ENCODE measurements at places on chromosomes 5 and 9.

DNA sequence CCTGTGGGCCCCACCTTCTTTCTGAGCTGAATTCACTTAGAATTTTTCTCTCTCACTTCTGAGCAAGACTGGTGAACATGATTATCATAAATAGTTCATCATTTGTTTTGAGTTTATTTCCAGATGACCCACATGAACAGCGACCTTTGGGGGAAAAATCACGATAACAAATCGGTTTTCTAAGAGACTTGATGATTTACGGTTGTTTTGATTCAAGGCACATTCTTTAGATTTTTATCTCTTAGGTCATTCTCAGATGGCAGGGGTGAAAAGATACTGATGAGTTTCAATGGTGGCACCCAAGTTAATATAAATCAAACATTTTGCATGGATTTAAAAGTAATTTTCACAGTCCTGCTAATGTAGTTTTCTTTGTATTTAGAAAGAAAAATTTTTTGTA lies 95.1 kb downstream of the DMXL1 start:
- DNase-seq, result peak; percentile 14

GRCh38 chr5:57499262-57500050 lies 16.8 kb upstream of the ACTBL2 start:
- DNase-seq, result peak; percentile 51

DNA sequence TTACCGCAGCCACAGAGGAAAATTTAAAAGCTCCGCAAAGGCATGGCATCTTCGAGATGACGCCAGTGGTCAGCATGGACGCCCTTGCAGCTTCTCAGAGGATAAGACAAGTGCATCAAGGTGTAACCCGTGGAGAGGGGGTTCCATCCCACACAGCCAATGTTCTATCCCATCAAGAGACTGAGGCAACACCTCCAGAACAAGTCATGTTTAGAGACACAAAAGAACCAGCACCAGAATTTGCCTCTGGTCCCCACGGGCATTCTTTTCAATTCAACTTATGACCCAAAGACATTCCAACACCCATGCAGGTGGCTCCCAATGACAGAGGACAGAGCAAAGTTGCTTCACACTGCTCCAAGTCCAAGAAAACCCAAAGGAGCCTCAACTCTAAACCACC lies 20.7 kb downstream of the ROR2 start:
- DNase-seq, result no peak

GRCh38 chr5:133744051-133744959 lies 132.0 kb upstream of the FSTL4 start:
- DNase-seq, result no peak

- peak; percentile 30 for DNase-seq
Measured at GRCh38 chr5:142421228-142421617, 96.4 kb upstream of the SPRY4 start.

DNA sequence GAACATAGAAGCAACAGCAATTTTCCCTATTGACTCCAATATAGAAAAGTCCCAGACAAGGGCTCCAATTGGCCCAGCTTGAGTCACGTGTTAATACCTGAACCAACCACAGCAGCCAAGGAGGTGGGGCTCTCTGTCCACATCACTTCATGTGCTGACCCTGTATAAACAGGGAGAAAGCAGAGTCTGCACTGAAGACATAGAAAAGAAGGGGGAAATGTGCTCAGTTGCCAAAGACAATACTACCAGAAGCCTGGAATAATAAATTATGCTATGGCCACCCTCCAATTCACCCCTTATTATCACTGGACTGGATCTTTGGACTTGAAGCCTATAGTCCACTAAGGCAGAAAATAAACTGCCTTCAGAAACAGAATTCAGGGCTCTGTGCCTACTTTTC lies 275.4 kb downstream of the EPB41L4A start:
- DNase-seq, result peak; percentile 23

DNA sequence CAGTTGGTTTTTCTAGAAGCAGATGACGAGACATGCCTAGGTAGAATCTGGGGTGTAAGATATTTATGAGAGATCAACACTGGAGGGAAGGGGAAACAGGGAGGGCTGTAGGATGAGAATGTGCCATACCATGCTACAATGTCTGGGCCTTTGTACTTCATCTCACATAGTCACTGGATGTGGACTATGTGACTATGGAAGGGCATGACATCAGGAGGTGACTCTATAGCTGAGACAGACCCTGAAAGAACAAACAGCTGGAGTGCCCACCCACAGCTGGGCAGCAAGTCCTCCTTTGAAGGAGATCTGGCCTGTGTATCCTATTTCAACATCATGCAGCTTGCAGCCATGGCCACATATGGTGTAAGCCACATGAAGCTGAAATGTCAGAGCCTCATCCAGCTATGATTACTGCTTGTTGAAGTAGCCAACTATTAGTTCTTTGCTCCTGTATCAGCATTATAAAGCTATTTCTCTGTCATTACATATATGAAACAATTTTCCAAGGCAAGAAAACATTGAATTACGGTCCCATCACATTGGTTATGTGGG lies 46.2 kb upstream of the KIF2A start:
- DNase-seq, result no peak

DNA sequence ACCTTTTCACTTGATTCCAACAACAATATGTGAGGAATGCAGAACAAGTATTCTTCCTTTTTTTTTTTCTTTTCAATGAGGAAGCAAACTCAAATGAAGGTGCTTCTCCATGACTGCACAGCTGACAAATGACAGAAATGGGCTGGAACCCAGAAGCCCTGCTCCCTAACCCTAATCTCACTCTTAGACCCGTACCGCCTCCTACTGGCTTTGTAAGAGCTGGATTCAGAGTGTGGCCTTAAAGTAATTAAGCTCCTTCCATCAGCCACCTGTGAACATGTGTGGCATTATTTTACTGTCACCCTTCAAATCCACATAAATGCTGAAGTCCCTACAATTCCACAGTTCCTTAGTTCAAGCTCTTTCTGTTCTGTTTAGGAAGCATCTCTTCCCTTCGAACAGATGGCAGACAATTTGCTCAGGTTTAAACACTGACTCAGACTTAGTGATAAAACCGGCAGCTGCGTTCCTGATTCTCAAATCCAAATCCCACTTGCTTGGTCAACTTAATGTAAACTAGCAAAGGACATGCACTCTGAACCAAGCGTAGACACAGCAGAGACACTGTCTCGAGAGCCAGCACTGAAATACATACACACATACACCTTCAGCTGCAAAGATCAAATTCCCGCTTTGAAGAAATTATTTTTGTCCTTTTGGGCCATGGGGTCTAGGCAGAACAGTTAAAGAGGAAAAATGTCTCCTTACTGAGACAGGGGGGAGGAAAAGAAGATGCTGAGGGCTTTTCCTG lies 316.7 kb upstream of the TLE4 start:
- no peak for DNase-seq

GRCh38 chr9:19769213-19769612 lies 19.6 kb downstream of the SLC24A2 start:
- no peak for DNase-seq
